ENCODE measurements at places on chromosomes 4 and X.

GRCh38 chr4:1746265-1746691, 25.0 kb downstream of the TACC3 start:
- DNase-seq, result peak; percentile 81

GRCh38 chrX:49932791-49933190, 10.4 kb downstream of the CLCN5 start:
- DNase-seq, result no peak

- DNase-seq, result peak; percentile 88
These were observed 30.9 kb downstream of the PDLIM3 start for GRCh38 chr4:185504098-185505047.

DNA sequence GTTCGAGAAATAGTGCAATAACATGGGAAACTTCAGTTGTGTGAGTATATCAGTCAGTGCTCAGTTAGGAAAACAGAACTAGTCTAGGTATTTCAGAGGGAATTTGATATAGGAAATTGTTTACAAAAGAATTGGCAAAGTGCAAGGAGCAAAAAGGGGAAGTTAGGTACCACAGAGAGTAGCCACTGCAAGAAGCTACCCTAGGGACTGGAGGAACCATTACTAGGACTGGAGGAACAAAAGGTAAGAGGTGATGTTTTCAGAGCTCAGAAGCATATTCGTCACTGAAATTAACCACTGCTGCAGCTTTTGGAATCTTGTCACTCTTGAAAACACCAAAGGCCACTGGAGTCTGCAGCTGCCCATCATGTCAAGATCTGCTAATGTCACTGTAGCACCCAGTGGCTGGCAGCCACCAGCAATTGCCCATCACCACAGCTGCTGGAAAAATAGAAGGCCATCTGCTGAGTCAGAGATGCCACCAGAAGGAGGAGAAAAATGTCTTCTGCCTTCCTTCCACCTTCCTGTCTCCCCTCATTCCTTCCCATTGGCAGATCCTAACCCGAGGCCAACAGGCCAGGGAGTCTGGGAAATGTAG, 160.6 kb upstream of the RPS6KA3 start:
- DNase-seq, result no peak

DNA sequence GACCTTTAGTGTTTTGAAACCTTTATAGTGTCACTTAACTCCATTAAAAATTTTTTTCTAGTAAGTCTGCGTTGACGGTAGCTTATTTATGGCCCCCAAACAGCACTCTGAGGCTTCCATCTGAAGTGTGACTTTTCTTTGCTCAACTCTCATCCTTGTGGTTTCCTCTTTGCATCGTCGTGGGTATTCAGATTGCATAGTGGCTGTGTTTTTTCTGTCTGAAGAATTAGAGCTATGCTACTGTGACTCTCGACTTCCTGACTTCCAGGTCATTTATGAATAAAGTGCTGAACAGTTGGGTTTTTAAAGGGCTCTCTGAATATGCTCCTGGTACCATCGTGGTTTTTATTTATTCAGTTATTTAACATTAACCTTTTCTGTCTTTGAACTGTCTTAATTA, 44.9 kb downstream of the JADE1 start:
- DNase-seq, result no peak

DNA sequence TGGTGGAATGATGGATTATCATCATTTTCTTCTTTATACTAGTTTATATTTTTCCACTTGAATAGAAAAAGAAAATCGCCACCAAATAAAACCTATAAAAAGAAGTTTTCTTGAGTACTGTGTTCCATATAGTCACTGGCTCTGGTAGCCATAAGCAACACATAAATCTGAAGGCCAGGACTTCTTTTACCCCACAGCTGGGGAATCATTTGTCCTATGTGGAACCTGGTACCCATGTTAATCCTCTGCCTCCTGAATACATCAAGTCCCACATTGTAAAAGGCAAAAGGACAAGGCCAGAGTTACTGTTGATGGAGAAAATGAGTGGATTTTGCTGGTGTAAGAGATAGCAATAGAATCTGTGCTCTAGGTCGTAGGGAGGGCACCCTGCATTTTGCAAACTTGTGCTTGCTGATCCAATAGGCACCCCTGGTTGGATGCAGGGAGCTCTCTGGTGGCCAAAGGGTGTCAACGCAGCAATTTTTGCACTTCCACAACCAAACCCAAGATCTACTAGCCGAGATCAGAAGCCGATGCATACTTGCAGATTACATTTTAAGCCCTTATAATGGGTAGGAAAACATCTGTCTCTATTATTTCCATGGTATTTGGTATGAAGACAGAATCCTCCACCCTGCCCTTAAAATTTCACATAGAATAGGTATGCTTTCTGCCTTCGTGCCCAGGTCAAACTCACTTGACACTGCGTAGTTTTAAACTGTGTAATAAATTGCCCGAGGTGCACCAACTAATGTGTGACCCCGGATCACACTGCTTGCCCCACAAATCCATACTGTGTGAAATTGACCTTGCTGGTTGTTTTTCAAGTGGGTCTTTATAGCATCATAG, 146.2 kb upstream of the SCML1 start:
- peak; percentile 54 for DNase-seq

- DNase-seq, result no peak
These were observed 247.4 kb upstream of the HAND2 start for GRCh38 chr4:173777421-173777820.

GRCh38 chr4:109215506-109215905, 87.0 kb downstream of the COL25A1 start:
- DNase-seq, result no peak

DNA sequence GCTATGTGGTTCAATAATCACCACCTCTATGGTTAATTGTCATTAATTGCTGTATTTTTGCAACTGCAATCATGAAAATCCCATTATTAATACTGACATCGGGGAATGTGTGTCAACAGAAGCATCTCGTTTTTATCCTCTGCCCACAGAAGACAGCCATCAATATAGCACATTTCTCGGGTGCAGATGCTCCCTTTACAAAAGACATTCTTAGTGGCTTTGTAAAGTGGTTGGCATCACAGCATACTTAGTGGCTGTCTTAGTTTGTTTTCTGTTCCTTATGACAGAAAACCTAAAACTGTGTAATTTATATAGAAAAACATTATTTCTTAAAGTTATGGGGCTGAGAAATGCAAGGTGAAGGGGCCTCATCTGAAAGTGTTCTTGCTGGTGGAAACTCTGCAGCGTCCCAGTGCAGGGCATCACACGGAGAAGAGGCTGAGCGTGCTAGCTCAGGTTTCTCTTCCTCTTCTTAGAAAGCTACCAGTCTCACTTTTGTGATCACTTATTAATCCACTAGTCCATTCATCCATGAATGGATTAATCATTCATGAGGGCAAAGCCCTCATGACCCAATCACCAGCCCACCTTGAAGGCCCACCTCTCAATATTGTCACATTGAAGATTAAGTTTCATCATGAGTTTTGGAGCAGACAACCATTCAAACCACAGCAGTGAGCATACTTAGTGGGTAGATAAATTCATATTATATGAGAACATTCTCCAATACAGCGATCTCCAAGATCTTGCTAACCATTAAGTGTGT, 1067.7 kb upstream of the PABPC4L start:
- no peak for DNase-seq

DNA sequence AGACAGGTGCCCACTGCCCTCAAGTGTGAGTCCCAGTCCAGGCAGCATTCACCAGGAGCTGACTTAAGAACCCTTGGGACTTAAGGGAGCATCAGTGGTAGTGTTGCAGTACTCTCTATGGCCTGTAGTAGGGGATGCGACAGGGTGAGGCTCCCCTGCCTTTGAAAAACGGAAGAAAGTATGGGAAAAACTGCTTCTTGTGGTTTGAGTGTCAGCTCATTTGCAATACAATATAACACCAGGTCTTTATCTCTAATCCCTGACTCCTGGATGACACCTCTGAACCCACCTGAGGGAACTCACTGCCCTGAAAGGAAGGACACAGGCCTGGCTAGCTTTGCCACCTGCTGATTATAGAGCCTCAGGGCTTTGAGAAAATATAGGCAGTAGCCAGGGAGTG, 176.0 kb downstream of the SMARCA1 start:
- DNase-seq, result no peak

GRCh38 chrX:24777660-24778059, 83.9 kb downstream of the POLA1 start:
- DNase-seq, result no peak

DNA sequence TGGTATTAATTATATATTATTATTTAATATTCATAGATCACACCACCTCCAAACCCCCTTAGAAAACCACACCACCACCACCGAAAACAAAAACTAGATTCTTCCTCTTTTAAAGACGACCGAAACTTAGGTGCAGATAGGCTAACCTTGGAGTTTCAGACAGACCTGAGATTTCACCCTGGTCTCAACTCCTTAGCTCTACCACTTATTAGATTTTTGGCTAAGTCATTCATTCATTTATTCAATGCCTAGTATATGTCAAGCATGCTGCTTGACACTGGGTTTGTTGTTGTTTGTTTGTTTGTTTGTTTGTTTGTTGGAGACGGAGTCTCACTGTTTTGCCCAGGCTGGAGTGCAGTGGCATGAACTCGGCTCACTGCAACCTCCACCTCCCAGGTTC, 9.5 kb upstream of the BMP2K start:
- DNase-seq, result no peak

GRCh38 chr4:57614257-57614932, 504.2 kb upstream of the IGFBP7 start:
- no peak for DNase-seq

DNA sequence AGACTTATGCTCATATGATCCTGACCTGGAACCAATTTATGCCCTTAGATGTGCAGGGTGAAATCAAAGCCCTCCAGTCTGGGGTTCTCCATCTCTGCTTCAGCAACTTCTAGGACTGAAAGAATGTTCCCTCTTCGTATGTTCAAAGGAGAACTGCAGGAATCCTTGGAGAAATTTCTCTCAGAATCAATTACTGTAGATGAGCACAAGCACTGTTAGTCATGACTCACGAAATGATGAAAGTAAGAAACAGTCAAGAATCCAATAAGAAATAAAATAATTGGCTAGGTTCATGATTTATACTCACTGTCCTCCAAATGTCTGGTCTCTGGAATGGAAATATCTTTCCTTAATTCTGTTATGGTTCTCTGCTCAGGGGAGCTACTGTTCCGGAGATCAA, 348.2 kb downstream of the PDGFC start:
- DNase-seq, result no peak

DNA sequence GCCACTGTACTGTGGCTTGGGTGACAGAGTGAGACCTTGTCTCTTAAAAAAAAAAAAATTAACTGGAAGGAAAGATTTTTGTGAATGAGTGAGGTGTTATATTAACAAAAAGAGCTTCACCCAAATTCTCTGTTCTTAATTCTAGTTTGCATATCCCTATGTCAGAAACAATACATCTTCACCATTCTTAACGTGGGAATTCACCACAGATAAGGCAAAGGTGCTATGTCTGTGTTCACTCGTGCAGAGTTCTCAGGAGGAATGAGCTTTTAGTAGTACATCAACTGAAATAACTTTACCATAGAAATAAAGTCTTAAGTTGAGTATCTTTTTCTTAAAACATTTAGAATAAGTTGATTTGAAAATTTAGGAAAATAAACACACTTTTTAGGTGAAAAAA, 135.1 kb downstream of the RAPGEF2 start:
- no peak for DNase-seq

- DNase-seq, result no peak
These were observed 108.8 kb upstream of the IGSF1 start for GRCh38 chrX:131397891-131398290.

DNA sequence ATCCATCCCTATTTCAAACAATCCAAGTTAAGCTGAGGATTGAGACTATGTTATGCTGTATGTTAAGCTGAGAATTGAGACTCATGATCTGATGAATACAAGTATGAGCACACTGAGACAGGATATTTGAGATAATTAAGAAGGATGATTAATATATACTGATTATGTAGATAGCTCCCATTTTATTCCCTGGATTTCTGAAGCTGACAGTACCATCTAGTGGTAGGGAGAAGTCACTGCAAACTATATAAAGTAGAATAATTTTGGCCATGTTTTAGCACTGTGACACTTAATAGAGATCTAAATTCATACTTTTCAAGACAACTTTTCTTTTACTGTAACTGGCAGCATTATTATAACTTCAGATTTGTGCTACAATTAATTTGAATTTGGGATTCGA, 63.8 kb upstream of the HPRT1 start:
- no peak for DNase-seq

- DNase-seq, result no peak
These were observed 178.5 kb downstream of the PACRGL start for GRCh38 chr4:20878806-20879205.

DNA sequence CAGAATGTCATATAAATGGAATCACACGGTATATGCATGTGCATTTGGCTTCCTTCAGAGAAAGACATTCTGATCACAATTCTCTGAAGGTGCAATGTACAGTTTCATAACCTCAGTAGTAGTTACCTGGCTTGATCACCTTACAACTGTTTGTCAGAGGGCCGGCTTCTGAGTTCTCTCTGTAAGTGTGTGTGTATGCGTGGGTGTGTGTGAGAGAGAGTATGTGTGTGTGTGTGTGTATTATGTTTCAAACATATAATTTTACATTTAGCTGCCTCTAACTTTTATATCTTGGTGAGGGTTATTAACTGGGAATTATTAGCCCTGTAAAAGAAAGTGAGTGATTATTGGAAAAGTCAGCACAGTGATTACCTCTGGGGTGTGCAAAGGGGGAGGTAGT, 8.0 kb upstream of the LOC101059915 start:
- DNase-seq, result no peak

DNA sequence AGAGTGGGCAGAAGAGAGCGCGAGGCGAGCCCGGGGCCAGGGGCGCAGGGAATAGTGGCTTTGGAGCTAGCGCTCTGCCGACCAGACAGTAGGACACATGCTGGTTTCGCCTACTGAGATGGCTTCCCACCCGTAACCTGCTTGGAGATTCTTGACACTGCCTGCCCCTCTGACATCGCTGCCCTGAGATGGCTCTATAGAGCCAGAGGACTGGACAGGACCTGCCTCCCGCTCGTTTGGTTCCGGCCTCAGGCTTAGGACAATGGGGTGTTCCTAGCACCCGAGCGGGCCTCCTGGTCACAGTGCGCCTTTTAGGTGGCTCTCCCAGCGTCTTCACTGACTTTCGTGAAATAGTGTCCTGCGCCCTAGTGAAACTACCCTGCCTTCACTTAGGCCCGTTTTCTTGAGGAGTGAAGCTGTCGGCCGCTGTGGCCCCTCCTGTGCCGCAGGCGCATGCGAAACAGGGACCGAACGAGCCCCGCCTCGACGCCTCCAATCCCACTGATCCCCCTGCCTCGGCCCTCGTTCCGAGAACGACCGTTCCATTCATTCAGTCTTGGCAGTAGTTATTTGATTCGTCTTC, 608 bp downstream of the TAF1 start:
- DNase-seq, result peak; percentile 40

- DNase-seq, result no peak
These were observed 83.8 kb upstream of the C1QTNF7 start for GRCh38 chr4:15344041-15344440.

DNA sequence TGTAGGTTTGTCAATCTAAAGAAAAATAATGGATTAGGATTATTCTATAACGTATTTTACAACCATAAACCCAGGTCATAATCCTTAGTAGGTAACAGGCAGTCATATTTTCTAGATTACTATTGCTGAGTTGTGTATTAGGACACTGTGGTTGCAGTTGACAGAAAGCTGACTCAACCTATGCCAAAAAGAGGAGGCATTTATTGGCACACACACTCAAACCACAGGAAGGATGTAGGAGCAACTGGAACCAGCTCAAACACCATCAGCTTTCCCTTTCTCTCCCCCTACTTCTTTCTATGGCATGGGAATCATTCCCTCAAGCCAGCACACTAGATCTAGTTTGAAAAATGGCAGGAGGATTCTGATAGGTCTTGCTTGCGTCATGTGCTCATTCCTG, 136.4 kb upstream of the FAM9C start:
- DNase-seq, result no peak

Measured in Right ventricle myocardium superior (tissue), 1 donor.